Activated B cell treated with CpG ODN at 0.5 μM for 24 hours (primary cell): ENCODE measurements at places on chromosomes 2 and 18. TPM values are rescaled to one million over a fixed set of nuclear protein-coding genes. Genes with fewer than 3 reads are reported as not detected.

The GALNT13 gene
- not detected in 2 replicates for total RNA-seq

GRCh38 chr2:74474481-74474880, 2.0 kb upstream of the MRPL53 start:
- H3K4me1 ChIP-seq, result peaks cover 23% of the 10 kb centered on the region
- DNase-seq, result no peak
- H3K4me3 ChIP-seq, result no peak overlapping the region
- no peak overlapping the region for H3K27ac ChIP-seq

The ARHGAP28 gene
- total RNA-seq, result not detected in 2 replicates

- H3K4me3 ChIP-seq, result no peak overlapping the region
- no peak overlapping the region for H3K27ac ChIP-seq
- H3K36me3 ChIP-seq, result no peaks in the 10 kb centered on the region
- H3K27me3 ChIP-seq, result no peaks in the 10 kb centered on the region
These were observed 463.1 kb downstream of the TSN start for GRCh38 chr2:122218596-122218995.

The CIDEA gene
- not detected in 2 replicates for total RNA-seq

DNA sequence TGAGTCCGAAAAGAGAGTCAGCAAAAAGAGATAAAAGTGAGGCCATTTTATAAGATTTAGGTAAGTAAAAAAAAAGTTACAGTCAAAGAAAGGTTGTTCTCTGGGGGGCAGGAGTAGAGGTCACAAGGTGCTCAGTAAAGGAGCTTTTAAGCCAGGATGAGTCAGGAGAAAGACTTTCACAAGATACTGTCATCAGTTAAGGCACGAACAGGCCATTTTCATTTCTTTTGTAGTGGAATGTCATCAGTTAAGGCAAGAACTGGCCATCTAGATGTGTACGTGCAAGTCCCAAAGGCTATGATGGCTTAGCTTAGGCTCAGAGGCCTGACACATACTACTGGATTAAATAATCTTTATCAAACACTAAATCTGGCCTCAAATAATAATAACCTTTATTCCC, 1207.3 kb upstream of the FAM98A start:
- no peaks in the 10 kb centered on the region for H3K27me3 ChIP-seq
- DNase-seq, result no peak
- H3K27ac ChIP-seq, result no peak overlapping the region
- no peaks in the 10 kb centered on the region for H3K4me1 ChIP-seq
- H3K4me3 ChIP-seq, result no peak overlapping the region
- H3K36me3 ChIP-seq, result no peaks in the 10 kb centered on the region

The MAB21L4 gene
- not detected in 2 replicates for total RNA-seq

DNA sequence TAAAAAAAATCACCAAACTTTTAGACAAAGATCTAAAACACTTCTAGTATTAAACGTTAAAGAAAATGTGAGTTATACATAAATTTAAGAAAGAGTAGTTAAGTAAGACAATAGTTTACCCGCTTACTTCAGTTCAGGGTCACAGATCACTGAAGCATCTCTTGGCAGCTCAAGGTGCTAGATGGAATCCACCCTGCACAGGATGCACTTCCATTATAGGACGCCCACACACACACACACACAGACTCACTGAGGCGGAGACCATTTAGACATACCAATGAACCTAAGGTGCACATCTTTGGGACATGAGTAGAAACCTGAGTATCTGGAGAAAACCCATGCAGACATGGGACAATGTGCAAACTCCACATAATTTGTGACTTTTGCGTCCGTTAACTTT, 630.6 kb upstream of the ZNF804A start:
- no peak for DNase-seq
- H3K36me3 ChIP-seq, result no peaks in the 10 kb centered on the region
- H3K4me3 ChIP-seq, result no peak overlapping the region
- no peaks in the 10 kb centered on the region for H3K27me3 ChIP-seq
- H3K4me1 ChIP-seq, result no peaks in the 10 kb centered on the region

The TEX261 gene
- 46.8 and 54.1 TPM in 2 replicates for total RNA-seq
